Naive thymus-derived CD8-positive, alpha-beta T cell (primary cell): ENCODE measurements at places on chromosomes 4 and X.

- no peak overlapping the region for H3K27ac ChIP-seq
- no peaks in the 10 kb centered on the region for H3K4me1 ChIP-seq
- H3K36me3 ChIP-seq: no peaks in the 10 kb centered on the region
These were observed 292.4 kb downstream of the SLC7A11 start for GRCh38 chr4:137949746-137950145.

DNA sequence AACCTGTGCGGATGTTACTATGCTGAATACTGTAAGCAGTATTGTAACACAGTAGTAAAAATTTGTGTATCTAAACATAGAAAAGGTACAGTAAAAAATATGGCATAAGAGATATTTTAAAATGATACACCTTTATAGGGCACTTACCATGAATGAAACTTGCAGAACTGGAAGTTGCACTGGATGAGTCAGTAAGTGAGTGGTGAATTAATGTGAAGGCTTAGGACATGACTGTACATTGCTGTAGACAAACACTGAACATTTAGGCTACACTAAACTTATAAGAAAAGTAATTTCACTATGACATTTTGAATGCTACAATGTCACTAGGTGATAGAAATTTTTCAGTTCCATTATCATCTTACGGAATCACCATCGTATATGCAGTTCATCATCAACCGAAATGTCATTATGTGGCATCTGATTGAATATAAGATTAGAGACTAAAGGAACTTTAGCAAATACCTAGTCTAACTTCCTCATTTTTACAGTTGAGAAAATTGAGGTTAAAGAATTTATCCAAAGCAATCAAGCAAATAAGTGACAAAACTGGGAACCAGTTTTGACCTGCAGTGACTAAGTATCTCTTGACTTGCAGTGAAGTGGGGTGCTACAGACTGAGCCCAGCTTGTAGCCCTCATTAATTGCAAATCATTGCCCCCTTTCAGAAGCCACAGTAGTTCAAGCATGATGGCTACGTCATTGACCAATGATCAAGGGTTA lies 55.3 kb downstream of the EGF start:
- H3K36me3 ChIP-seq: no peaks in the 10 kb centered on the region
- no peak overlapping the region for H3K27ac ChIP-seq
- peaks cover 7% of the 10 kb centered on the region for H3K4me1 ChIP-seq
- no peak overlapping the region for H3K4me3 ChIP-seq
- no peak for DNase-seq

DNA sequence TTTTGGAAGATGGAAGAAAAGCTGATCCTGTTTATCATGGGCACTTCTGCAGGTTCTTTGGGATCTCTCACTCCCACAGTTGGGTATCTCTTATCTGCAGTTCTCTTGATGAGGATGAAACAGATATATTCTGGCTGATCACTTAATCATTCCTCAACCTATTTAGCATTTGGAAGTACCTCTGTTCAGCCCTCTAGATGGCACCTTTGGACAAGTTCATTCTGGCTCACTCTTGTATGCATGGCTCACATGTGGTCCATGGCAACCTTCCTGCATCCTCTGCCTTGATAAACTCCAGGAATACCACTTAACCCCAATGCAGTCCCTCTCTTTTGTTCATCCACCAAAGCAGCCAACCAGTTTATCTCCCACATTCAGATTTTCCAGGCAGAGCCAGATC lies 74.2 kb downstream of the SMARCA5 start:
- H3K36me3 ChIP-seq: peaks cover 9% of the 10 kb centered on the region
- H3K27ac ChIP-seq: no peak overlapping the region
- H3K27me3 ChIP-seq: no peaks in the 10 kb centered on the region
- no peak for DNase-seq
- H3K4me1 ChIP-seq: no peaks in the 10 kb centered on the region
- no peak overlapping the region for H3K4me3 ChIP-seq

DNA sequence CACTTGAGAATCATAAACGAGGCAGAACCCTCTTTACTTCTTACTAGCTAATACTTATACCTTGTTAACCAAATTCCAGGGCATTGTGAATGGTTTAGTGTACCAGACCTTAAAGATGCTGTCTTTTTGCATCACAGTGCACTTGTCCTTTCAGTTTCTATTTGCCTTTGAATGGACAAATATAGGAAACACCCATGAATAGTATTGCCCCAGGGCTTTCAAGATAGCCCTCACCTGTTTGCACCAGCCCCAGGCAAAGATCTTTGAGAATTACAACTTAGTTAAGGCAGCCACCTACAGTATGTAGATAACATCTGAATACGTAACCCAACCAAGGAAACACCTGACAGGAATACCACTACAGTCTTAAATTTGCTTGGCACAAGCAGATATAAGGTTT lies 60.8 kb upstream of the CT45A1 start:
- H3K4me3 ChIP-seq: no peak overlapping the region
- DNase-seq: no peak
- H3K4me1 ChIP-seq: no peaks in the 10 kb centered on the region
- no peak overlapping the region for H3K27ac ChIP-seq
- no peaks in the 10 kb centered on the region for H3K27me3 ChIP-seq
- H3K36me3 ChIP-seq: no peaks in the 10 kb centered on the region

GRCh38 chr4:13985837-13986236 lies 358.3 kb upstream of the BOD1L1 start:
- H3K27ac ChIP-seq: no peak overlapping the region
- peaks cover 9% of the 10 kb centered on the region for H3K27me3 ChIP-seq
- no peak overlapping the region for H3K4me3 ChIP-seq
- H3K4me1 ChIP-seq: no peaks in the 10 kb centered on the region

DNA sequence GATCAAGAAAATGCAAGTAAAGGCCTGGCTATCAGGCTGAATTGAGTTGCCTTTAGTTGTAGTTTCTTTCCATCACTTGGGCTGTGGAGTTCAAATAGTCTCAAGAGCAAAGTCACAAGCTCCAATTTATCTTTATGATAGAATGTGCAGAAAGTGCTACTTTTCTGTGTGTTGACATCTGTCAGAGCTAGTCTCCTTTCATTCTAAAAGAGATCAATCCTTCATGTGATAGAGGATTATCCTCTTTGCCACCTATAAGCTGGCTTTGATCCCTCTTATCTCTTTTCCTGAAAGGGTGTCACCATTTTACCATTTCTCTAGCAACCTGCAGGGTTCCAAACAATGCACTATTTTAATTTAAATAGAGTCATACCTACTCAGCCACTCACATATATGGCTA lies 224.9 kb downstream of the TEX13A start:
- H3K36me3 ChIP-seq: no peaks in the 10 kb centered on the region
- DNase-seq: no peak
- H3K4me3 ChIP-seq: no peak overlapping the region
- H3K4me1 ChIP-seq: no peaks in the 10 kb centered on the region
- no peaks in the 10 kb centered on the region for H3K27me3 ChIP-seq
- no peak overlapping the region for H3K27ac ChIP-seq
